ENCODE measurements at places on chromosomes 2 and 18.

- DNase-seq, result no peak
Observed at GRCh38 chr2:195532255-195532627, 124.8 kb upstream of the SLC39A10 start.

- no peak for DNase-seq
Observed at GRCh38 chr2:207144173-207144785, 21.5 kb downstream of the KLF7 start.

DNA sequence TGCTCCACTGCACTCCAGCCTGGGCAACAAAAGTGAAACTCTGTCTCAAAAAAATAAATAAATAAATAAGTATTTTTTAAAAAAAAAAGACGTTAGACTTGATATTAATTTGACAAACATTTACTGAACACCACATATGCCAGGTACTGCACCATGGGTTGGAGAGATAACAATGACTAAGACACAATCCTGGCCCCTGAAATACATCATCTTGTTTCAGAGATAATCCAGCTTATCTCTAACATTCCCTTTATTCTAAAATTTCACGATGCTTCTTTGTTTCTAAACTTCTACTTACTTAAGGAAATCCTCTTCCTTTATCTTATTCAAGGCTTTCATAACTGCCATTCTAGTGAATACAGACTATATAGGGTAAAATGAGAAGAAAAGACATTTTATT lies 55.0 kb upstream of the PEX13 start:
- DNase-seq, result no peak

- DNase-seq, result no peak
Observed at GRCh38 chr18:63258749-63259566, 60.6 kb downstream of the BCL2 start.

All from activated gamma-delta T cell (primary cell).